ENCODE measurements at places on chromosomes 13 and 19.
A peak's percentile ranks its signal among the peaks of the same experiment; 100 is the strongest.

- peak; percentile 27 for DNase-seq
These were observed 957 bp upstream of the CCDC194 start for GRCh38 chr19:17394891-17395415.

GRCh38 chr13:93320942-93321341 lies 94.3 kb downstream of the GPC6 start:
- peak; percentile 60 for DNase-seq

DNA sequence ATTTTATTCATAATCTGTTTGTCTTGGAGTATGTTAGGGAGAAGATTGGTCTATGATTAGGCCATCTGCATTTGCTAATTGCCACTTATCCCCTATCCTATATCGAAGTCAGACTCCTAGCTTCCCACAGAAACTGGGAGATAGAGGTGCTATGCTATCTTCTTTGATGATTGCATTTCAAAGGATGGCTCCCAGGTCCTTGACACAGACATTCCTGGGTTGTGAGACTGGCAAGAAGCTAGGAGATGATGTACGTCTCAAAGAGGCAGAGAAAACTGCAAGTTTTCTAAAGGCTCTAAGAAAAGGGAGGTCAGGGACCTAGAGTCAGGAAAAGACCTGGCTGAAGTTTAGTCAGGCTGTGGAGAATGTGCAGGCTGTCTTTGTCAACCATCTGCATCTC lies 1251.9 kb downstream of the PCDH17 start:
- DNase-seq: no peak

DNA sequence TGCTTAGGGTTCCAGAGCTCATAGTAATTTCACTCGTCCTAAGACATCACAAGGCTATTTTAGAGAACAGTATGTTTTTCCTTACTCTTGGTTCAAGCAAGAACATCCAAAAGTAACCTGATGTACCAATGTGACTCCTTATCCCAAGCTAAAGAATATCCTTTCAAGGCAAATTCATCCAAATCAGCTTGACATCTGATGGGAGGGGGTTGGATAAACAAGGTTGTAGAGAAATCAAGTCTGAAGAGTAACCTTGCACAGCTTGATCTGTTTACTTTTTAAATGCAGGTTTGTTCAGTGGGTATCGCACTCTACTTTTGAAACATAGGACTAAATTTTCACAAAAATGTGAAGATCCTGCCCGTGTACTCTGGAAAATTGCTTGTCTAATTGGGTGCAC lies 201.2 kb downstream of the GGACT start:
- DNase-seq: no peak

DNA sequence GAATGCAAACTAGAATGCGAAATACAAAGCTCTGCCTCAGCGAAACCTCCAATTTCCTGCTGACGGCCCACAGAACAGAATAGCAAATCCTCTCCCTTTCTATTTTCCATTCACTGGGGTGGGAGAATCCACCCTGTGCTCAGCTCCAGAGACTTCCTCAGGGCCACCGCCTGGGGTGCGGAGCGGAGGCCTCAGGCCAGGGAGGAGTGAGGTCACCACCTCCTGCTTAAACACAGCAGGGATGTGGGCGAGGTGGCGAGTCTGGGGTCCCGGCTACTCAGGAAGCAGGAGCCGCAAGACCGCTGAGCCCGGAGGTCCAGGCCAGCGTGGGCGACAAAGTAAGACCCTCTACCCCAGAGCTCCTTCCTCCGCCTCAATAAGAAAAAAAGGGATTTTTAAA lies 666 bp upstream of the ZNF320 start:
- no peak for DNase-seq

DNA sequence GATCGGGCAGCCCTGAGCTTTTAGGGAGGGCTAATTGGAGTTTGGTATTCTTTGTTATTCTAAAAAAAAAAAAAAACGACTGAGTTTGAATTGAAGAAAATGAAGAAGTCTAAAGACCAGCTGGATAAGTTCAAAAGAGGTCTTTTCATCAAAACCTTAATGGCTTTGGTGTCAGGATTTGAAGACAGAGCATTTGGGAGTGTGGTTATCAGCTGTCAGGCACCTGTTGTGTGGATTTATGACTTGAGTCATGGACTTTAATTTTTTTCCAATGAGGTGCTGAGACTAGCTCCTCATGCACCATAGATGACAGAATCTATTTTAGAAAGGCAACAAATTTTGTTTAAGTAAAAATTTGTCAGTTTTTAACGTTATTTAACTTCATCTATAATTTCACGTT lies 72.5 kb downstream of the FREM2 start:
- no peak for DNase-seq

GRCh38 chr19:56153507-56153906 lies 12.4 kb downstream of the ZNF444 start:
- DNase-seq: no peak

DNA sequence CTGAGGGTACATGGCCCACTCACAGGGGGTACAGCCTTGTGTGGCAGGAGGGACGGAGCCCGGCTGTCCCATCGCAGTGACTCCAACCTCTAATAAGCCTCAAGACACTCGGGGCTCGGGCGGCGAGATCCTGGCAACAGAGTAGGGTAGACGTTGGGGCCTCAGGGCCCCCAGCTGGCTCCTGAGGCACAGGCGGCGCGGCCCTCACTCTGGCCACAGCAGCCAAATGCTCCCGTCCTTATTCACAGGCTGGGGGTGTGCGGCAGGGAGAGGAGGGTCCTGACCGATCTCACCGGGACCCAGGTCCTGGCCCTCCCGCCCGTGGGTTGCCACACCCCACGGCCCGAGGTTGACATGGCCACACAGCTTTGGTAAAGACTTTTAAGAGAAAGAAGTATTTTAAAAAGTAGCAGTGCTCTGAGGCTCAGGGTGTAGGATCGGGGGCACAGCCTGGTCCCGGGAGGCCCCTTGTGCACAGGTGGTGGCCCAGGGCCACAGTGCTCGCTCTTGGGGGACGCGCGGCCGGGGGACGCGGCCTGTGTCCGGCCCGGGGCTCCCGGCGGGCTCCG lies 7.6 kb downstream of the SLC39A3 start:
- no peak for DNase-seq
